GM23338 (cell line): ENCODE measurements at places on chromosomes 5 and 9. TPM values are rescaled to one million over a fixed set of nuclear protein-coding genes. Genes with fewer than 3 reads are reported as not detected.

ADAMTS13 gene
- 3.1 and 6.0 TPM in 2 replicates for total RNA-seq

BARHL1 gene
- not detected in 2 replicates for total RNA-seq

MARVELD2 gene
- total RNA-seq, result 24.1 and 24.8 TPM in 2 replicates

SARDH gene
- 9.8 and 10.4 TPM in 2 replicates for total RNA-seq

DNA sequence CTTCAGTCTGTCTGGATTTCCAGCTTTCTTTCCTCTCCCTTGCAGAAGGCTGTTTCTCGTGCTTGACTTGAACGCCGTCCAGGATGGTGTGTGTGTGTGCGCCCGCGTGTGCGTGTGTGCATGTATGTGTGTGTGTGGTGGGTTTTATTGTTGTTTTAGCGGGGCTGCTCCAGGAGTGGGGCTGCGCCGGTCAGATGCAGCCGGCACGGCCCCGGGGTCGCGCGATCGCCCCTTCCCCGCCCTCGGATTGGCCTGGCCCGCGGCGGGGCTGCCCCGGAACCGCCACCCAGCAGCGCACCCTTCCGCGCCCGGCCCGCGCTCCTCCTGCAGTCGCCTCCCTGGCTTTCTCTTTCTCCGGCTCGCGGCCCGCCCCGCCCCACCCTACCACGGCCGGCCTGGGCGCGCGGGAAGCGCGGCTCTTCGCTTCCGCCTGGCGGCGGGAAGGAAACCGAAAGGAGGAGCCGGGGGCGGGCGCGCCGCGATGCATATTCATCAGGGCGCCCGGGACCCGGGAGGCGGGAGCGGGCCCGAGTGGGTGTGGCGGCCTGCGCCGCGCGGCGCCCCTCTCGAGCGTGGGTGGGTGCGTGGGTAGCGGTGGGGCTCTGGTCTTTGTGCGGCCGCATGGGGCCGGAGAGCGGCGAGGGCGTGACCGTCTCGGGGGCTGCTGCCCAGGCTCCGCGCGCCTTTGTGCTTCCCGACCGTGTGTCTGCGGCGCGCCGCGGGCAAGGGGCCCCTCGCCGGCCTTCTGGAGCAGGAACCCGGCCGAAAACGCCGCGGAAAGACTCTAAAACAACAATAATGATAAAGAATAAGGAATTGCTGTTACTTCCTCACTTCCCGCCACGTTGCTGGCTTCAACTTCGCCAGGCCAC lies 8.5 kb upstream of the NFIB start:
- H3K36me3 ChIP-seq, result no peaks in the 10 kb centered on the region
- H3K4me3 ChIP-seq, result peak overlapping the region; percentile 72
- peaks cover 64% of the 10 kb centered on the region for H3K27me3 ChIP-seq
- H3K27ac ChIP-seq, result peak overlapping the region; percentile 30; the same call in 1 of the 2 replicates
- DNase-seq, result peak; percentile 93

GRCh38 chr5:66849803-66850202 lies 253.6 kb downstream of the MAST4 start:
- no peak for DNase-seq
- no peak overlapping the region for H3K27ac ChIP-seq
- no peaks in the 10 kb centered on the region for H3K4me1 ChIP-seq
- H3K36me3 ChIP-seq, result no peaks in the 10 kb centered on the region
- H3K27me3 ChIP-seq, result no peaks in the 10 kb centered on the region

DNA sequence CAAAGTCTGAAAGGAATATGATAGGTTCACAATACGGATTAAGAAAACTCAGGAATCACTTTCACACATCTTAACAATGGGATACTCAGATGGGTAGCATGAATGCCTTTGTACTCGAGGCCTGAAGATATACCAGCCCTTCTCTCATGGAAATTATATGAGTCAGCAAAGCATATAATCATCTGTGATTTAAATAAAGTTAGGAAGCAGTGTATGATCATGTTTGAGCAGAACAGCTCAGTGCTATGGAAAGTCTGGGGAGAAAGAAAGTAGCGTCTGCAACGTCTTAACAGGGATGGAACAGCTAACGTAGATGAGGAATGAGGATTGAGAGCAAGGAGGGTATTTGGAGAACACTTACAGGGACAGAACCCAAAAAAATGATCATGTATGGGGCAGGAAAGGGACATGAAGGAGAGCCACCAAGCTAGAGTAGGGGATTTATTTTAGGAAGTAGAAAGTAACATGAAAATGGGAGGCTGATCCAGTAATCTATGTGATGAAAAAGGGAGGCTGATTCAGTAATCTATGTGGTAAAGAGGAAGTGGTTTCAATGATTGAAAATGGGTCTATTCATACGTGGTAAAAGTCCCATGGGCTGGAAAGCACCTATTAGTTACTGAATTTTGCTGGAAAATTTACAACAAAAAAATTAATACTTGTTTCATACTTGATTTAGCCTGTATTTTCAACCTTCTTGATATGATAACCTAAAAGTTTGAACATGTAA lies 85.9 kb downstream of the GNA14 start:
- no peaks in the 10 kb centered on the region for H3K27me3 ChIP-seq
- H3K27ac ChIP-seq, result no peak overlapping the region
- no peak overlapping the region for H3K4me3 ChIP-seq
- peaks cover 5% of the 10 kb centered on the region; the same call in 1 of the 2 replicates for H3K4me1 ChIP-seq

GRCh38 chr5:124631874-124632550 lies 114.4 kb downstream of the ZNF608 start:
- H3K27ac ChIP-seq, result no peak overlapping the region
- peaks cover 28% of the 10 kb centered on the region for H3K4me1 ChIP-seq
- no peaks in the 10 kb centered on the region for H3K36me3 ChIP-seq

DNA sequence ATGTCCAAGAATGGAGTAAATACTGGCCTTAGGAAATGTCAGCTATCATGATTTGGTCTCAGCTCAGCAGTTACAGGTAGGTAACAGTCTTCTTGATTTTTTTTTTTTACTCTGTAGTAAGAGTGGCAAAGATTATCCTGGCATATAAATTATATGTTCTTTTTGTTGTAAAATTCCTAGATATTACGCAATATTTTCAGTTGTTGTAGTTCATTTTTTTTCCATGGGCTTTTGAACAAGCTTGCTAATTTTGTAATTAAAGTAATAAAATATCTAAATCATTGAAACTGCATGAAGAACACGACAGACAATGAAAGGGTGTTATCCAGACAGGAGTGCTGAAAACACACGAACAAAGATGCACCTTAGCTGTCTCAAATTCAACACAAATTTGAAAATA lies 249.4 kb downstream of the PRDM9 start:
- H3K27ac ChIP-seq, result no peak overlapping the region
- H3K36me3 ChIP-seq, result no peaks in the 10 kb centered on the region
- H3K4me1 ChIP-seq, result no peaks in the 10 kb centered on the region
- H3K27me3 ChIP-seq, result no peaks in the 10 kb centered on the region

GRCh38 chr9:563200-563599 lies 278.3 kb upstream of the DMRT1 start:
- H3K4me1 ChIP-seq, result peaks cover 3% of the 10 kb centered on the region; the same call in 1 of the 2 replicates
- DNase-seq, result no peak
- no peak overlapping the region for H3K27ac ChIP-seq
- no peaks in the 10 kb centered on the region for H3K36me3 ChIP-seq
- H3K27me3 ChIP-seq, result no peaks in the 10 kb centered on the region

DNA sequence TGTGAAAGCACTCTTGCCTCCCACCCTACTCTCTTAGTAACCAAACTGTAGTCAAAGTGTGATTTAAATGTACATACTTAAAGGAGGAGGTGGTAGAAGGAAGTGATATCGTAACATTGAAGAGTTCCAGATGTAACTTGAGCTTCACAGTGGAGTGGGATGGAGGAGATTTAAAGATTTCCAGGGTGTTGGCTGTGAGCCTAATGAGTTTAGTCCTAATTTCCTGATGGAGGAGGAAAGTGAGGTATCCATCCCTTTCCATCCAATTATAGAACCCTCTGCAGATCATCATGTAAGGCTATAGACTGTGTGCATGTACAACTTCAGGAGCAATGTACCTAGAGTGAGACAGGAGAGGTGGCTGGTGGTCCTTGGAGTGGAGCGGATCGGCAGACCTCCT lies 1163.9 kb upstream of the SEMA6A start:
- H3K4me1 ChIP-seq, result no peaks in the 10 kb centered on the region
- no peaks in the 10 kb centered on the region for H3K36me3 ChIP-seq
- no peaks in the 10 kb centered on the region for H3K27me3 ChIP-seq
- no peak overlapping the region for H3K27ac ChIP-seq

DNA sequence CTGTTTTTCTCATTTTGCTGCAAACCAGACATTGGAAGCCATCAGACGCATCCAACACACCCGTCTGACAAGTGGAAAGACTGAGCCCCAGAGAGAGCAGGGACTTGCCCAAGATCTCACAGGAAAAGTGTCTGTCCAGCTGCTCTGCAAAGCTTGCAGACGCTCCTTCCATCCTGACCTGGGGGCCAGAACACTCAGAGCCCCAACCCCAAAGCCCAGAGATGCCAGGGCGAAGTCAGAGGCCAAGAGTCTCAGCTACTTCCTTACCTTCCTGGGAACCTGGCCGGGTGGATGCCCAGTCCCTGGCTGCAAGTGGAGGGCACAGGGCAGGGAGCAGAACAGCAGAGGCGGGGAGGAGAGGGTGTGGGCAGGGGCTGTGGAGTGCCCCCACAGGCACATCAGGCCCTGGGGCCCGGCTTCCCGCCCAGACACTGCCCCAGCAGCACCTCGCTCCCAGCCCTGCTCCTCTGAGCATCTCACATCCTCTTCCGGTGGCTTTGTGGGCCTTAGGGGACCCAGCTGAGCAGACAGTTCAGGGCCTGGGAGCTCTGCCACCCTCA lies 9.7 kb upstream of the RALGDS start:
- no peaks in the 10 kb centered on the region for H3K27me3 ChIP-seq
- H3K27ac ChIP-seq, result no peak overlapping the region
- H3K4me3 ChIP-seq, result no peak overlapping the region
- no peaks in the 10 kb centered on the region for H3K36me3 ChIP-seq
- no peaks in the 10 kb centered on the region for H3K4me1 ChIP-seq

GRCh38 chr9:73093740-73094379 lies 57.8 kb upstream of the ANXA1 start:
- no peak overlapping the region for H3K4me3 ChIP-seq
- H3K27me3 ChIP-seq, result no peaks in the 10 kb centered on the region
- no peaks in the 10 kb centered on the region for H3K4me1 ChIP-seq
- H3K36me3 ChIP-seq, result no peaks in the 10 kb centered on the region
- no peak overlapping the region for H3K27ac ChIP-seq

DNA sequence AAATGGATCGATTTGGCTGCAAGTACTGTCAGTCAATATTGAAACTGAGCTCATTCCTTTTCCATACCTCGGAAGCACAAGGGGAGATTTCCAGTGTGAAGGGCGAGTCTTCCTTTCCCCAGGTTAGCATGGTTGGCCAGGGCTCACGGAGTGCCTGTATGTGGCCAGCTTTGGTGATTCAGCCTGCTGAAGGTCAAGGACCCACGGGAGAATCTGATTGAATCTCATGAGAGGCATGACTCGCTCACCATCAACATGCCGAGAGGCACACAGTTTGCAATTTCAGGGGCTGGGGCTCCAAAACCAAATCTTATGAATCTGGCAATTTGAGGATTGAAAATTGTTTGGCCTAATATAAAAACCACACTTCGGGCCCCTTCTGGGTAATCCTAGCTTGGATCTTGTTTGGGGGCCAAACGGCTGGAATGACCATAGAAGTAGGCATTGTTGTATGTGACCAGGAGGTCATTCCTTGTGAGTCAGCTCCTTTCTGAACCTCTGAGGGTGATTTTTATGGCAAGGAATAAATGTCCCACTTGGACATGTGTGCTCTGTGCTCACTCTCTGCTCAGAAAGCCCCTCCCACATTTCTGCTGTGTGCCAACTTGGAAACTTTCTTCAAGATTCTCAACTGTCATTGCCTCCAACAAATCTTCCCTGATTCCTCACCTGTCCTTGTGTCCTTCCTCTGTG lies 69.8 kb downstream of the DOCK2 start:
- H3K36me3 ChIP-seq, result no peaks in the 10 kb centered on the region
- H3K4me1 ChIP-seq, result no peaks in the 10 kb centered on the region
- DNase-seq, result no peak
- H3K27me3 ChIP-seq, result no peaks in the 10 kb centered on the region
- no peak overlapping the region for H3K27ac ChIP-seq

DNA sequence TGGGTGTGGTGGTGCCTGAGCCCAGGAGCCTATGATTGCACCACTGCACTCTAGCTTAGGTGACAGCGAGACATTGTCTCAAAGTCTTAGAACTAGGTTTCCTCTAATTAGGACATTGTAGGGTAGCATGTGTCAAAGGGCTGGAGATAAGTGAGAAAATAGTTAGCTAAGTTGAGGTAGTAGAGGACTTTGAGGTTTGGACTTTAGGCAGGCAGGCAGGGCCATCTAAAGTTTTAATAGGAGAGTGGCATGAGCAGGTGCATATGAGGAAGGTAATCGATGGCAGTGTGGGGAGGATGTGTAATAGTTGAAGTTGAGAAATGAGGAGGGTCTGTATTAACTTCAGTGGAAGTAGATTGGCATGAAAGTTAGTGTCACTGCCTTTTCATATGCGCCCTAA lies 21.1 kb downstream of the CNOT6 start:
- H3K4me3 ChIP-seq, result no peak overlapping the region
- no peak for DNase-seq
- no peaks in the 10 kb centered on the region for H3K27me3 ChIP-seq
- no peaks in the 10 kb centered on the region for H3K36me3 ChIP-seq

- H3K36me3 ChIP-seq, result no peaks in the 10 kb centered on the region
- no peak overlapping the region for H3K27ac ChIP-seq
- no peaks in the 10 kb centered on the region for H3K4me1 ChIP-seq
- no peaks in the 10 kb centered on the region for H3K27me3 ChIP-seq
These were observed 43.4 kb upstream of the N4BP3 start for GRCh38 chr5:178069909-178070308.
